NCI-H748 treated with DMSO at 0.1 percent for 48 hours (cell line): ENCODE measurements at places on chromosomes 6 and 20.

- DNase-seq, result no peak
Measured at GRCh38 chr6:82882363-82883023, 183.1 kb downstream of the UBE3D start.

DNA sequence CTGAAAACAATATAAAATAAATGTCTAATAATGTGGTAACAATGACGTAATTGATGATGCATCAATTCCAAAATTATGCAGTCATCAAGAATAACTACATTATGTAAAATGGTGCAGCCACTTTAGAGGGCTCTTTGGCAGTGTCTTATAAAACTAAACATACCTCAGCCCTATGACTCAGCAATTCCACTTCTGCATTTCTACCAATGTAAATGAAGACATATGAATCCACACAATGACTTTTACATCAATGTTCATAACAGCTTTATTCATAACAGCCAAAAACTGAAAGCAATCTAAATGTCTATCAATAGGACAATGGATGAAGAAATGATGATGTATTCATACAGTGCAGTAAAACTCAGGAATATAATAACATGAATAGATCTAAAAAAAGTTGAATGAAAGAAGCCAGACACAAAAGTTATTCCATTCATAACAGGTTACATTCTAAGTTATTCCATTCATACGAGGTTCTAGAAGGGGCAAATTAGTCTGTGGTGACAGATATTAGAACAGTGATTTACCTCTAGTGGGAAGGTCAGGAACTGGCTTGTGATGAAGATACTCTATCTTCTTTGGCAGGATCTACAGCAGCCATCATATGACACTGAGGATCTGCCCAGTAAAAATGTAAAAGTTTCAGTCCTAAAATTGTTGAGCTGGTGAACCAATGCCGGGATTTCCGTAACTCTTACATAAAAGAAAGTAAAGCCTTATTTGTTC is 396.1 kb downstream of the PLCB1 start:
- no peak for DNase-seq

DNA sequence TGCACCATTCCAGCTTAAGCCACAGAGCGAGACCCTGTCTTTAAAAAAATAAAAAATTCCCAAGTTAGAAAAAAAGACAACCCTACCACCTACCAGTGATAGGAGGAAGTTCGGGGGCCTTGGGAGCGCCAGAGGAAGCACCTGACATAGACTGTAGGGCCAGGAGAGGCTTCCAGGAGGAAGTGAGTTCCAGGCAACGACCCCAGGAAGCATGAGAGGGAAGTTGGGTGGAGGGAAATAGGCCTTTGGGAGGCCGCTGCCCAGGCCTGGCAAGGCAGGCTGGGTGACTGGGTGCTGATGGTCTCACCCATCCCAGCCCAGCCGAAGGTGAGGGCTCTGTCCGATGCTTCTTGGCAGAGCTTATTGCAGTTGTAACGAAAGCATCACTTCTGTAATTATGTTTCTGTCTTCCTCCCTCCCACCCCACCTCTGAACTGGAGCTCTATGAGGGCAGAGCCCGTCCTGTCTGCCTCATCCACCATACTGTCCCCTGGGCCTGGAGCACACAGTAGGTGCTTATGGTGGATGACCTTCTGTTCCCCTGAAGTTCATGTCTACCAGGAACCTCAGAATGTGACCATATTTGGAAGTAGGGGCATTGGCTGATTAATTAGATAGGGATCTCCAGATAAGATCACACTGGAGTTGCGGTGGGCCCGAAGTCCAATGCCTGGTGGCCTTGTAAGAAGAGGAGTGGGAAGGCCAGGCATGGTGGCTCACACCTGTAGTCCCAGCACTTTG is 54.1 kb downstream of the UBE2V1 start:
- no peak for DNase-seq

DNA sequence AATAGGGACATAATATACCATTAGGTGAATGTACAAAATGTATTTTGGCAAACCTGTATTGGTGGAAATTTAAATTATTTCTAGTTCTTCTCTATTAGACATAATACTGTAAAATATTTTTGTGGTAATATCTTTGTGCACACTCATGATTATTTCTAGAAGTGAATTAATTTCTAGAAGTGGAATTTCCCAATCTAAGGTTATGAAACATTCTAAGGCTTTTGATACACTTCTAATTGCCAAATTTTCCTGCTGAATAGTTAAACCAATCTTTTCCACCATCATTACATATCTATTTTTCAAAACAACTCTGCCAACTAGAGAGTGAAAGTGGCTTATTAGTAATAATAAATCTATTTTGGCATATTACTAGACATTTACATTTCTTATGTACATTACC is 1.8 kb upstream of the CCND3 start:
- DNase-seq, result no peak

DNA sequence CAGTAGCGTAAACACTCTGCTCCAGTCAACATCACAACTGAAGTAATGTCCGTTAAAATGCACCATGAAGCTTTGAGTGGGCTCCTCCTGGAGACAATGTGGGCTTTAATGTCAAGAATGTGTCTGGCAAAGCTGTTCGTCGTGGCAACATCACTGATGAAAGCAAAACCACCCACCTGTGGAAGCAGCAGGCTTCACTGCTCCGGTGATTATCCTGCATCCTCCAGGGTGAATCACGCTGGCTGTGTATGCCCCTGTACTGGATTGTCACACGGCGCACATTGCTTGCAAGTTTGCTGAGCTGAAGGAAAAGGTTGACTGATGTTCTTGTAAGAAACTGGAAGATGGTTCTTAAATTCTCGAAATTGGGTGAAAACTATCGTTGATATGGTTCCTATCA is 128.5 kb downstream of the MOXD1 start:
- no peak for DNase-seq
